ENCODE measurements at places on chromosomes 7 and 10.

GRCh38 chr7:95106401-95106800 lies 199.0 kb downstream of the PPP1R9A start:
- DNase-seq, result no peak

DNA sequence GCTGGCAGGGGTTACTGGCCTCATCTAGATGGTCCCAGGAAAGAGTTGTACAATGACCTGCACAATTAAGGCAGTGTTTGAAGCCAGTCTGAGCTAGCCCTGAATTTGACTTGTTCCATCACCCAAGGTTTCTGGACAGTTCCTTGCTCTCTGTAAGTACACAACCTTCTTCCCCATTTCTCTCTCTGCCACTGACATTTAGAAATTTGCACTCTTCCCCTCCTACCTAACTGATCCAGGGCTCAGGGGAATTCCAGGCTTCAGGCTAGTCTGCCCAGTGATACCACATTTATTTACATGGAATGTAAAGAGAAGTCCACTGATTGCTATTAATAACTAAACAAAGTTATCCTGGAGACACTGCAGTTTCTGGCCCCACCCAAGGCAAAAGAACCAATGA lies 139.0 kb upstream of the GPR26 start:
- no peak for DNase-seq

- no peak for DNase-seq
These were observed 145.8 kb downstream of the DNAJB6 start for GRCh38 chr7:157482517-157483087.

GRCh38 chr10:12922117-12922900 lies 79.2 kb downstream of the CCDC3 start:
- no peak for DNase-seq

GRCh38 chr7:4186513-4186780 lies 495.6 kb upstream of the FOXK1 start:
- DNase-seq, result no peak

DNA sequence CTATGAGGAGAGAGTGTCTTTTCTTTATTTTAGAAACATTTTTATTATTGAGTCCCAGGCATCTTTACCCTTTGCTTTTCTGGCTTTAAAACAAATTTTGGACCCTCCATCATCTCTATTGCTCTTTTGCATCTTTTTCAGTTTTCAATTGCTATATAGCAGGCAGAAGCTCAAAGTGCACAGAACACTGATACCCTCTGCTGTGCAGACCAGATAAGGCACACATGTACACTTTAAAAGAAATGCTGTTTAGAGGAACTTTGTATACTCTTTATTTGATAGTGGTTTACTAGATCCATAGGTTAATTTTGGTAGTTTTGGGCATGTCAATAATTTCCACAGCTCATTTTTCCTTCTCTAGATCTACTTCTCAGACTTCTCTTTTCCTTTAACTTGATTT lies 324.2 kb downstream of the SH2D4B start:
- DNase-seq, result no peak
